ENCODE measurements at places on chromosomes 4 and X.

DNA sequence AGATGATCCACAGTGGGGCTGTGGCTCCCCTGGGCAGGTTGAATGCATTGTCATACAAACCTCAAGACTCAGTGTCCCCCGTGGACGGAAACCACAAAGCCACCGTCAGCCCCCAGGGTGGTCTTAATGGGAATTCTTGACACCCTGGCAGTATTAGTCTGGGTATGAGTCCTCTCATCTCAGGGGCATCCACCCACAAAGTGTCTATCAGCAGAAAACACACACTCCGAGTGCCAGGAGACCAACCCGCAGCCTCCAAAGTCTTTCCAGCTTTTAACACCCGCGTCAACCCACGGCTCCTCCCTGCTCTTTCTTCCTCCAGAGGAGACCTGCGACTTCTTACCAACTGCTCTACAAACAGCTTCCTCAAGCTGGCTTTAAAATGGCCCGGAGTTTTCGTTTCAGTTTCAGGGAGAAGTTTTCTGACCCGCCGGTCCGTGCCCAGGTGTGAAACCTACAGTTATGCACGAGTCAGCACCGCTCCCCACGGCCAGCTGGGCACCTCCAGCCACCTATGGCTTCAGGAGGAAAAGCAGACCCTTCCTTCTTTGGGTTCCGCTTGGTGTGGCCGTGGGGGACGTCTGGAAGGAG, 14.4 kb upstream of the ASMTL start:
- no peak for DNase-seq

DNA sequence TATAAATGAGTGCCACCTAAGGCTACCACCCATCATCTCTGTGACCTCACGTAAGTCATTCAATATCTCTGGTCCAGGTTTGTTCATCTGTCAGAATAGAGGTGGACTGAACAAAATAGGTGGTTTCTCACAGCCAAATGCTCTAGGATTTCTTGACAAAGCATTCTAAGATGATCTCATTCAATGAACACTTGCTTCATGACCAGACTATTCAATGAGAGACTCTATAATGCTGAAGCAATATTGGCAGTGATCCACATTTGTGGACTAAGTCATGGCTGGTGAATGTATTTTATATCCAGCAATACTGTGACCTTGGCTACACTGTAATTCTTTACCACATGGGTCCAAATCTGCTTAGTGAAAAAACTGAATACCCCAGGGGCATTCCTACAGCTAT, 37.9 kb downstream of the LDB2 start:
- DNase-seq, result no peak

GRCh38 chr4:156290811-156291210, 337.1 kb upstream of the CTSO start:
- DNase-seq, result no peak

- DNase-seq, result no peak
These were observed 122.1 kb downstream of the AFF1 start for GRCh38 chr4:87056881-87057280.
